ENCODE measurements at places on chromosomes 16 and 17. TPM values are rescaled to one million over a fixed set of nuclear protein-coding genes. Genes with fewer than 3 reads are reported as not detected.

DNA sequence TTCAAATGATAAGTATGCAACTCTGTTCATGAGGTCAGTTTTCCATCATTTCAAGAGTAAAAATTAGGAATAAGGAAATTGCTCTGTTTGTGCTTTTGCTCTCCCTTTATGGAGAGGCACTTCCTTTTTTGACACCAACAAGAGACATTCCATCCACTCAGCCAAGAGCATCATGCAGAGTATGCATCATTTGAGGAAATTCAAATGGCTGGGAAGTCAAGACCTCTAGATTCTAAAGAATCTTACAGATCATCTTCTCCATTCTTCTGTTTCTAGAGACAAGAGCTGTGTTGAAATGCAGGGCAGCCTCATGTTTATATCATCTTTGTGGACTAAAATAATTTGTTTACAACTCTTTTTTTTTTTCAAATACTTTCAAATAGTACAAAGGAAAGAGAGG lies 669.4 kb downstream of the CDH11 start:
- no peaks in the 10 kb centered on the region for H3K27me3 ChIP-seq
- no peak overlapping the region for H3K4me3 ChIP-seq
- H3K27ac ChIP-seq: no peak overlapping the region
- no peaks in the 10 kb centered on the region for H3K4me1 ChIP-seq

SPDYE4 gene
- not detected for total RNA-seq

DRC3 gene
- total RNA-seq: 0.43 TPM

KRTAP9-4 gene
- not detected for total RNA-seq

PRR35 gene
- total RNA-seq: 0.10 TPM

RNF166 gene
- total RNA-seq: 58.6 TPM

Measured in activated T-cell treated with anti-CD3 and anti-CD28 coated beads, Interleukin-2, amount 50 U/mL, for 72 hours (primary cell).